ENCODE measurements at places on chromosomes 1 and 21.

GRCh38 chr1:115067161-115067859 lies 22.0 kb downstream of the TSPAN2 start:
- DNase-seq: peak; percentile 69

DNA sequence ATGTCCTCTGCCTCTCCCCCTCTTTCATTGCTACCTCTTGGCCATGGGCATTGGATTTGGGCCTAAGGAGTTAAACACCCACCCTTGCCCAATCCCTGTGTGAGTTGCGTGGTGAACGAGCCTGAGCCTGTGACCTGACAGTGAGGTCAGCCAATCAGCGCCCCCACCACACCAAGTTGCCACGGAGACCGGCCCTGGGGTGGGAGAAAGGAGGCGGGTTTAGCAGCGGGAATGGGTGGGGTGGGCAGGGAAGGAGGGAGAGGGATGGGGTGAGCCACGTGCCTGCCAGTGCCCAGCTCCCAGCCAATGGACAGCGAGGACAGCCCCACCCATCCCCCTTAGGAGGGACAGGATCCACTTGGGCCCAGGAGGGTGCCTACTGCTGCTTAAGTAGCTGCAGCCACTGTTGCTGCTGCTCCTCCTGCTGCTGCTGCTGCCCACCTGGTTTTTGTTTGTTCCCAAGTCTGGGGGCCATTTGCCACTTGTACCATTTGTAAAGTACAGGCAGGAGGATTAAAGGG lies 9.5 kb downstream of the ZBTB7B start:
- DNase-seq: peak; percentile 68

- no peak for DNase-seq
Measured at GRCh38 chr1:94283462-94283861, 46.1 kb upstream of the ARHGAP29 start.

DNA sequence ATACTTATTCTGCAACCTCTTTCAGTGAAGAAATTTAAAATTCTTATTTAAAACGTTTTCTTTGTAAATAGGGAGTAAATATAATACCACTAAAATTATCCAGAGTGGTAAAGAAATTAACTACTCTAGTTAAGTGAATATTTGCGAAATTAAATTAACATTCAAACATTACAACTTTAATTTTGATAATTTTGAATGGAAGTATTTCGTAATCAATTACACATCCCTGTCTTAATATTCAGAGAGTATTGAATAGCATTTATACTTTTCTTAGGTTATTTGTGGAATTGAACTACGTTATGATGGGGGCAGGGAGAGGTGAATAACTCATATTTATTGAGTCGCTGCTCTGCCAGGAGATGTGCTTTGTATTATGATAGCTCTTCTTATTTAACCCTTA lies 96.3 kb upstream of the KIF26B start:
- DNase-seq: no peak

- DNase-seq: no peak
Measured at GRCh38 chr1:56780826-56781225, 38.4 kb downstream of the FYB2 start.

Data from AG20443 (cell line).